ENCODE measurements at places on chromosomes 3 and 15.

DNA sequence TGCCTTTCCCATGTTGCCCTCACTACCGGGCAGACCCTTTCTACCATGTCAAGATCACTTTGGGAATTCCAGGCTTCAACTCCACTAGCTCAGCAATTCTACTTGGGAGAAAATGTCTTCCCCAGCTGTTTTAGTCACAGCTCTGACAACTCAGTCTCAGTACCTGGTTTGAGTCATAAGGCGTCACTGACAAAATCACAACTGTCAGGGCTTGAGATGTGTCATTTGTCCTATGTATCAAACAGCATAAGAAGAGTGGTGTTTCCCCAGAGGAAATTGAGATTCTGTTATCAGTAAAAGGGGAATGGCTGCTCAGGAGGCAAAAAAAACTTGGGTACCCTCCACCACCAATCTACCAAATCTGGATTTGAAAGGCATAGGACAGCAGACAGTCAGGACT, 594.9 kb upstream of the SUCLG2 start:
- H3K27ac ChIP-seq = no peak overlapping the region
- H3K4me1 ChIP-seq = no peaks in the 10 kb centered on the region
- H3K27me3 ChIP-seq = no peaks in the 10 kb centered on the region
- DNase-seq = no peak
- no peak overlapping the region for H3K4me3 ChIP-seq
- no peaks in the 10 kb centered on the region for H3K36me3 ChIP-seq

- H3K27ac ChIP-seq = no peak overlapping the region
- no peaks in the 10 kb centered on the region for H3K27me3 ChIP-seq
- H3K36me3 ChIP-seq = no peaks in the 10 kb centered on the region
- no peak overlapping the region for H3K4me3 ChIP-seq
These were observed 466.9 kb downstream of the NAALADL2 start for GRCh38 chr3:175326041-175326440.

GRCh38 chr3:33113772-33114621, at the start of gene CRTAP:
Gene CRTAP, plus strand, starts transcription at chr3:33114014. Its CDS starts 64 bp downstream, at chr3:33114078.
- H3K4me3 ChIP-seq = peak within 1 kb of the TSS; percentile 97
- peaks cover 16% of the 10 kb centered on the region for H3K36me3 ChIP-seq
- H3K27me3 ChIP-seq = no peaks in the 10 kb centered on the region
- no peak within 1 kb of the TSS for H3K27ac ChIP-seq
- DNase-seq = peak; percentile 94

DNA sequence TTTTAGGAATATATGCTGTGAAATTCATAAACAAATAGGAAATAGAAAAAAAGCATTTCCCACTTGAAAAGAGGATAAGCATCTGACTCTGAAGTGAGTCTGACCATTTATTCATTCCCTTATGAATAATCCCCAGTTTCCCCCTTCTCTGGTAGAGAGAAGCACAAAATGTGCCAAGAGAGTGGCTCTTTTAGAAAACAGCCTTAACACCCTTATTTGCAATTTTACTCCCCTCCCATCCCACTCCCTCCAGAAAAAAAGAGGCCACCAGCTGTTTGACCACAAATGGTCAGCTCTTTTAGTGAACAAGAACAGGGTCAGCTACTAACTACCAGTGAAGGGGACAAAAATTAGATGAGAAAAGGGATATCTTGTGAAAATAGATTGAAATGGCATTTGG, 184.5 kb upstream of the ADAMTS9 start:
- no peaks in the 10 kb centered on the region for H3K27me3 ChIP-seq
- H3K4me3 ChIP-seq = no peak overlapping the region
- H3K36me3 ChIP-seq = no peaks in the 10 kb centered on the region
- no peak for DNase-seq
- peaks cover 23% of the 10 kb centered on the region for H3K4me1 ChIP-seq
- H3K27ac ChIP-seq = no peak overlapping the region

GRCh38 chr15:50183112-50183794, 1.3 kb downstream of the SLC27A2 start:
- H3K27ac ChIP-seq = peak overlapping the region; percentile 24
- H3K4me1 ChIP-seq = peaks cover 18% of the 10 kb centered on the region
- peaks cover 14% of the 10 kb centered on the region for H3K36me3 ChIP-seq

GRCh38 chr15:89648106-89649012, 6.9 kb downstream of the KIF7 start:
- no peak for DNase-seq
- no peak overlapping the region for H3K4me3 ChIP-seq
- H3K27ac ChIP-seq = no peak overlapping the region

DNA sequence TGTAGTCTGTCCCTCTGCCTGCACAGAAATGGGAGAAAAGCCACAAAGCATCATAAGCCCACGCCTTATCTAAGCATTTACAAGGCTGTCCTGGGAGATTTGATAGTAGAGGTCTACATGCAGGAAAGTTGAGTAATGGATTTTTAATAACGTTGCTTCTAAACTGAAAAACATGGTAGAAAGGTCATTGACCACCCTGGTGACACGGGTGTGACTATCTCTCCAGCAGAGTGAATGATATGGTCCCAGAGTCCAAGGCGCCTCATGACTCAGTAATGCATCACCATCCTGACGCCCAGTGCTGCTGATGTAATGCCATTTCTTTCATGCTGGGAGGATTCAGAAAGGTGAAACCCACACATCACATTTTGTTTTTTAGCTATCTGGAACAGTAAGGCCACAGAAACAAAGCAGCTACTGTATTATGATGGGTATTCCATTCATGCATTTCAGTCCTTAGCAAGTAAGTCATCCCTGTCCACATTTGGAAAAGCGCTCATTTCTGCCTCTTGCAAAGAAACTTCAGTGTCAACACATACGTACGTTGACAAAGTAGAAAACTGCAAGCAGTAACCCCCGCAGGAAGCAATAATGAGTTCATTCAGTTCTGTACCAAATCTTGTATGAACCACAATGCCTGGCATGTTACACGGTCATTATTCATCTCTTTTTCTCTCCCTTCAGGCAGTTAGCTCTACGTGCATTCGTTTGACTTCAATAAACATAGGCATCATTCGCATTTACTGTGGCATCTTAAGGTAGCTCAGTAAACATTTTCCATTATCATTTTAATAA, 483.5 kb downstream of the GABRG3 start:
- no peaks in the 10 kb centered on the region for H3K27me3 ChIP-seq
- H3K27ac ChIP-seq = no peak overlapping the region
- H3K4me3 ChIP-seq = no peak overlapping the region
- no peak for DNase-seq
- no peaks in the 10 kb centered on the region for H3K4me1 ChIP-seq

DNA sequence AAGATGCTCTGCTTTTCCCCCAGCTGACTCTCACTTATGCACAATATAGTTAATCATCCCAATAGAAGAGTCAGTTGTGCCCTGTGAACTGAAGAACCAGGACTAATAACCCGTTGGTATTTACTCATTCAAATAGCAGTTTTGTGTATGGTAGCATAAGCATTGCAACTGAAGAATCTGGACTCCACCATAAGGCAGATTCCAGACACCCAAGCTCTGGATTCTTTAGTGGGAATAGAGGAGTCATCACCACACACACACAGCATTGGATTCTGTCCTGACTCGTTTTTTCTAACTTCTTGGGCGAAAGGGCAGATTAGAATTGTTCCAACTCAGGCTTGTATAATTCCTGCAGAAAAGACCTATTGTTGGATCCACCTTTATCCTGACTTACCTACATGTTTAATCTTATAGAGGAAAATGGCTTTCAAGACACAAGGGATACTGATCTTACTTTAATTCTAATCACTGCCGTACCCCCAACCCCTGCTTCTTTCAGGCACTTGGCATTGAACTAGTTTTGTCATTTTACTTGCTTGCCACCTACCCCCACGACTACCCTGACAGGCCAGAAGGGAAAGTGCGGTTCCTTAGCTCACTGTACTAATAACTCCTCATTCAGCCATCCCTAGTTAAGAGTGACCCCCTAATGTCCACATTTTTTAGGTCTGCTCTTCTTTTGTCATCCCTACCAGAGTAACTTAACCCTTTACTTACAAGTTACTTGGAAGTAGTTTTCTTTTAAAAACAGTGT, 42.3 kb downstream of the NKIRAS1 start:
- H3K4me1 ChIP-seq = no peaks in the 10 kb centered on the region
- H3K36me3 ChIP-seq = peaks cover 5% of the 10 kb centered on the region
- no peak for DNase-seq
- H3K4me3 ChIP-seq = no peak overlapping the region
- H3K27me3 ChIP-seq = no peaks in the 10 kb centered on the region

DNA sequence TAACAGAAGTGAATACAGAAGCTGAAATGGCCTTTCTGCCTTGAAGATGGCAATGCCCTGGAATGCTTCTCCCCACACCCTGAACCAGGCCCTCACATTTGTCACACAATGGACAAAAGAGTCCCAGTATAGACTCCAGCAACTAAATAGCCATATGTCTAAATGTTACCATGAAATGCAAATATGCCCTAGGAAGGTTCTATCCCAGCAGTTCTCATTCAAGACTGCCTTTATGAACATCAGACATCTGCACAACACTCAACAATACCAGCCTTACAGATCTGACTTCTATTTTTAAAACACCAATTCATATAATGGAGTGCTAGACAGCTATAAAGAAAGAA, 7.9 kb downstream of the ITGB5 start:
- H3K27me3 ChIP-seq = no peaks in the 10 kb centered on the region
- peaks cover 13% of the 10 kb centered on the region for H3K36me3 ChIP-seq
- no peak for DNase-seq
- H3K27ac ChIP-seq = peak overlapping the region; percentile 83

DNA sequence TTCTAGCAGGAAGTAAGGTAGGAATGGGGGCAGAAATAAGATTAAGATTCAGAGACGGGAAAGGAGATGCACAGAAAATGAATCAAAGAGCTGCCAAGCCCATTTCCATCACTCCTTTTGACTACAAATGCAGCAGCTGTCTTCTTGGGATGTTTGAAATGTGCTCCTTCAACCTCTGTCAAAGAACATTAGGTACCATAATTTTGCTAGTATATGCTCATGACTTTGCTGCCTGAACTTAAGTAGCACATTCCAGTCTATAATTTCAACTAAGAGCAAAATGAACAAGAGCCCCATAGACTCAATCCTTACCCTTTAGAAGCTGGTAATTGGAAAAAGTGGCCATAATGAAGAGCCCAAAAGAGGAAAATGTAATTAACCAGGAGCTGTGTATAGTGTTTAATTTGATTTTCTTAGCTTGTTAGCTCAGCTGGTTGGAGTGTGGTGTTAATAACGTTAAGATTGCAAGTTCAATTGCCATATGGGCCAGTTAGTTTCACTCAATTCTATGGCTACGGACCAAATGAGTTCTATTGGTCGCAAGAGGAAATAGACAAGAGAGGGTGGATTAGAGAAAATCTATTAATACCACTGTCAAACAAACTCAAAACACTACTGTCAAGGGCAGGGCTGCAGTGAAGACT, 349.9 kb downstream of the ZBBX start:
- H3K36me3 ChIP-seq = no peaks in the 10 kb centered on the region
- no peak for DNase-seq
- H3K27me3 ChIP-seq = no peaks in the 10 kb centered on the region
- H3K4me3 ChIP-seq = no peak overlapping the region

DNA sequence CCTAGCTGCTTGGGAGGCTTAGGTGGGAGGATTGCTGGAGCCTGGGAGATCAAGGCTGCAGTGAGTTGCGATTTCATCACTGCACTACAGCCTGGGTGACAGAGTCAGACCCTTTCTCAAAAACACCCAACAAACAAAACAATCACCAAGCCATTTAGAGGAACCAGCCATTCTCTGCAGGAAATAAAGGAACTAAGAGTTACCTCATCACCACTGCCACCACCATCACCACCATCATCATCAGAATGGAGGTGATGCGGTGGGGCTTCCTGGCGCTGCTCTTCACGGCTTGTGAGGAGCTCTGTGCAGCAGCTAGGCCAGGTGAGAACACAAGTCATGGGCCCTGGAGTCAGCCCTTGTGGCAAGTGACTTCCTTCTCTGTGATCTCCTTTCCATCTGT, 37.7 kb upstream of the KLHL25 start:
- no peak overlapping the region for H3K27ac ChIP-seq
- H3K4me3 ChIP-seq = no peak overlapping the region
- peaks cover 5% of the 10 kb centered on the region for H3K4me1 ChIP-seq
- no peak for DNase-seq

GRCh38 chr3:14307656-14308302, 94.6 kb upstream of the SLC6A6 start:
- peaks cover 74% of the 10 kb centered on the region for H3K27me3 ChIP-seq
- no peak overlapping the region for H3K27ac ChIP-seq
- H3K36me3 ChIP-seq = no peaks in the 10 kb centered on the region
- H3K4me1 ChIP-seq = peaks cover 10% of the 10 kb centered on the region
- H3K4me3 ChIP-seq = no peak overlapping the region

GRCh38 chr3:44989636-44990373, 13.8 kb downstream of the EXOSC7 start:
- no peak overlapping the region for H3K4me3 ChIP-seq
- no peak overlapping the region for H3K27ac ChIP-seq
- no peaks in the 10 kb centered on the region for H3K27me3 ChIP-seq
- DNase-seq = no peak

DNA sequence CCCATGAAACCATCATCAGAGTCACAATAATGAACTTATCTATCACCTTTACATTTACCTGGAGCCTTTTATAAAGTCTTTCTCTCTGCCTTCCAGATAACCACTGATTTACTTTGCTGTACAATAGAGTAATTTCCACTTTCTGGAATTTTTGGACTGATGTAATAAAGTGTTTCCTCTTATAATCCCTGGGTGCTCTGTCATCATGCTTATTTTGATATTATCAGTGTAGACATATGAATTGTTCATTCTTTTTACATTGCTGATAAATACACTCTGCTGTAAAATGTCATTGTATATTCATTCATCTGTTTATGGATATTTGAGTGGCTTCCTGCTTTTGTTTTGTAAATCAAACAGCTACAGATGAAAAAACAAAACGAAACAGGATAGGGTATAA, 27.0 kb upstream of the IREB2 start:
- H3K27ac ChIP-seq = no peak overlapping the region
- H3K27me3 ChIP-seq = peaks cover 8% of the 10 kb centered on the region
- no peak overlapping the region for H3K4me3 ChIP-seq
- no peaks in the 10 kb centered on the region for H3K36me3 ChIP-seq
- no peak for DNase-seq

DNA sequence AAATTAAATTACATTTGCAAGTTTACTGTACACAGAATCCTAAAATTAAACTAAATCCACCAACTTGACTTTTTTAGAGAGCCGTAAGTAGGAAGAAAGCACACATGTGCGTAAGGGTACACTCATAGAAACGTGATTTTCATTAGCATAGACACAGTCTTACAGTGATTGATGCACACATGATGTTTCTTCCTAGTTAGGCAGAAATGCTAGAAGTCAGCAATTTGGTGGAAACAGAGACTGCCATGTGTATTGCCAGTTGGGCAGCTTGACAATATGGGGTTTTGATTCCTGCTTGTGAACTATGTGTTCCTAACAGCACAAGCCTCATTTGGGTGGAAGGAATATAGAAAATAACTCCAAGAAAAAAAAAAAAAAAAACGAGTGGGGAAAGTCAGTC, 878.5 kb downstream of the ROBO1 start:
- H3K4me3 ChIP-seq = no peak overlapping the region
- H3K4me1 ChIP-seq = peaks cover 4% of the 10 kb centered on the region
- H3K27me3 ChIP-seq = no peaks in the 10 kb centered on the region
- H3K36me3 ChIP-seq = no peaks in the 10 kb centered on the region
- H3K27ac ChIP-seq = no peak overlapping the region

Measured in Calu3 (cell line).